Colonic mucosa (tissue), 4 donors: ENCODE measurements at places on chromosomes 7 and 10. TPM values are rescaled to one million over a fixed set of nuclear protein-coding genes. Genes with fewer than 3 reads are reported as not detected.

FFAR4 gene
- 48.2 TPM for total RNA-seq

ZNF804B gene
- total RNA-seq, result not detected

DYDC2 gene
- 1.5 TPM for total RNA-seq

PRSS37 gene
- not detected for total RNA-seq

SLC13A1 gene
- 0.40 TPM for total RNA-seq

CFAP46 gene
- not detected for total RNA-seq

OR2A5 gene
- not detected for total RNA-seq

CFAP58 gene
- total RNA-seq, result 0.11 TPM

TMEM176B gene
- 154 TPM for total RNA-seq

DOCK4 gene
- total RNA-seq, result 11.1 TPM

- no peaks in the 10 kb centered on the region for H3K4me1 ChIP-seq
- H3K36me3 ChIP-seq, result no peaks in the 10 kb centered on the region
- no peak for DNase-seq
- H3K27me3 ChIP-seq, result no peaks in the 10 kb centered on the region
- H3K27ac ChIP-seq, result no peak overlapping the region
Observed at GRCh38 chr10:72204296-72204695, 11.5 kb upstream of the ANAPC16 start.

DNA sequence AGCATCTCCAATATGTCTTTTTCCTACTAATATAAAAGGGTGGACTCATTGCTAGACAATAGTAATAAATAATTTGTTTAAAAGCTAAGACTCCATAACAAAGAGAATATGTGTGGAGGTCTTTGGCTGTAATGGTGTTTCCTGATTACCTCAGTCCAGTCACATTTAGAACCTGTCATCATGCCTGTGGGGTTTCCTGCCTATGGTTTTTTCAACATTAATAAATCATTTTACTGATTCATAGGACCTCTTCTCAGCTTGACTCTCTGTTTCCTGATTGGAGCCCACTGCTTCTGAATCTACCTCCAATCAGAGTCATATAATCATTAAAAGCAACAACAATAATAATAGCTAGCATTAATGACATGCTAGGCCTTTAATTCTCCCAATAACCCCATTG lies 52.4 kb upstream of the GNAI1 start:
- H3K4me3 ChIP-seq, result no peak overlapping the region
- H3K27ac ChIP-seq, result no peak overlapping the region
- H3K4me1 ChIP-seq, result peaks cover 4% of the 10 kb centered on the region
- no peaks in the 10 kb centered on the region for H3K36me3 ChIP-seq

DNA sequence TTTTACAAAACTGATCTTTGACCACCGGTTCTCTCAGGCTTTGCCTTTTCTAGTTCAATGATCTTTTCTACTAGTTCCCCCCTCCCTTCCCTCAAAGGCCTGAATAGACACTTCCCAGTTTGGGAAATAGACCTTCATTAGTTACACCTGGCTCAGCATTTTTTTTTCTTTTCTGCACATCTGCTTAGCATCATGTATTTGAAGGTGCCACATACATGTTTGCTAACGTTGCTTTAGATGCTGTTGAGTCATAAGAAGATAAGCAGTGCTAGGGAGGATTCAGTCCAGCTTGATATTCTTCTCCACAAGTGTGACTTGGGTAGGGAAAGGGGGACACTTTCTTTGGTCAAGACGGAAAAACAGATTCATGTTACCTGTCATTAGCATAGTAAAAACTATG lies 78.3 kb downstream of the BICC1 start:
- no peaks in the 10 kb centered on the region for H3K36me3 ChIP-seq
- no peaks in the 10 kb centered on the region for H3K4me1 ChIP-seq
- no peak overlapping the region for H3K27ac ChIP-seq
- no peak for DNase-seq
- no peaks in the 10 kb centered on the region for H3K27me3 ChIP-seq

GRCh38 chr10:22363305-22363704 lies 18.0 kb downstream of the SPAG6 start:
- H3K27ac ChIP-seq, result no peak overlapping the region
- H3K4me3 ChIP-seq, result no peak overlapping the region
- H3K27me3 ChIP-seq, result no peaks in the 10 kb centered on the region
- H3K36me3 ChIP-seq, result no peaks in the 10 kb centered on the region

- no peaks in the 10 kb centered on the region for H3K36me3 ChIP-seq
- H3K27ac ChIP-seq, result no peak overlapping the region
- no peak overlapping the region for H3K4me3 ChIP-seq
- no peaks in the 10 kb centered on the region for H3K27me3 ChIP-seq
Observed at GRCh38 chr10:125128397-125129075, 31.8 kb downstream of the CTBP2 start.

DNA sequence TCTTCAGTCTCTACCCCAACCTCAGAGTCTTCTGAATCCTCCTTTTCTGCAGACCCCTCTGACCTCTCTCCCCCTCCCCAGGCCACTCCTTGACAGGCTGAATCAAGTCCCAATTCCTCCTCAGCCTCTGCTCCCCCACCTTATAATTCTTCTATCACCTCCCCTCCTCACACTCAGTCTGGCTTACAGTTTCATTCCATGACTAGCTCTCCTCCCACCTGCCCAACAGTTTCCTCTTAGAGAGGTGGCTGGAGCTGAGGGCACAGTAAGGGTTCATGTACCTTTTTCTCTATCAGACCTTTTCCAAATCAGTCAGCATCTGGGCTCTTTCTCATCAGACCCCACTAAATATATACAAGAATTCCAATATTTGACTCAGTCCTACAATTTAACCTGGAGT lies 14.6 kb upstream of the LRRC61 start:
- no peaks in the 10 kb centered on the region for H3K36me3 ChIP-seq
- H3K27me3 ChIP-seq, result no peaks in the 10 kb centered on the region
- H3K4me1 ChIP-seq, result no peaks in the 10 kb centered on the region
- no peak overlapping the region for H3K4me3 ChIP-seq
- DNase-seq, result no peak

- no peak overlapping the region for H3K27ac ChIP-seq
- H3K4me3 ChIP-seq, result no peak overlapping the region
- DNase-seq, result no peak
- H3K36me3 ChIP-seq, result no peaks in the 10 kb centered on the region
- H3K27me3 ChIP-seq, result no peaks in the 10 kb centered on the region
Observed at GRCh38 chr10:24928163-24928562, 24.2 kb downstream of the PRTFDC1 start.

DNA sequence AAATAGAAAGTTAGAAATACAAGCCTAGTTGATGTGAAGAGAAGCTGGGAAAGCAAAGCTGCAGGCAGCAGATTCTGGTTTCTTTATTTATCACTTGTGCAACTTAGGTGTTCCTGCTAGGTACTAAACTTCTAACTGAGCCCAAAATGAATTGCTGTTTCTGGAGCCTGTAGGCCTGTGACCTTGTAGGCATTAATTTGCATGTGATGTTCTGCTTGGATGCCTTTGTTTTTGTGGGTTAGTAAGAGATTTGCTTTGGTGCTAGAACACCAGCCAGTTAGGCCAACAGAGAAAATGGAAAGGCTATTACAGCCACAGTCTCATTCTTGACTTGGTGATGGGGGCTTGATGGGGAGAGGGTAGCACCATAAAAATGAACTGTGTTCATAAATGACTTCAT lies 370.7 kb downstream of the PPP1R3A start:
- no peaks in the 10 kb centered on the region for H3K36me3 ChIP-seq
- H3K4me1 ChIP-seq, result no peaks in the 10 kb centered on the region
- no peak overlapping the region for H3K4me3 ChIP-seq
- no peaks in the 10 kb centered on the region for H3K27me3 ChIP-seq
- DNase-seq, result no peak

GRCh38 chr7:127986581-127987521 lies 44.4 kb downstream of the LRRC4 start:
- no peak for DNase-seq
- H3K4me1 ChIP-seq, result no peaks in the 10 kb centered on the region

GRCh38 chr10:110507346-110507745 lies 9.6 kb downstream of the DUSP5 start:
- H3K4me3 ChIP-seq, result no peak overlapping the region
- H3K27me3 ChIP-seq, result no peaks in the 10 kb centered on the region
- H3K27ac ChIP-seq, result no peak overlapping the region
- no peaks in the 10 kb centered on the region for H3K4me1 ChIP-seq
- no peaks in the 10 kb centered on the region for H3K36me3 ChIP-seq

- no peak overlapping the region for H3K4me3 ChIP-seq
- no peaks in the 10 kb centered on the region for H3K27me3 ChIP-seq
- no peak for DNase-seq
- no peaks in the 10 kb centered on the region for H3K36me3 ChIP-seq
Observed at GRCh38 chr10:5365928-5366327, 1.2 kb downstream of the UCN3 start.

- no peak overlapping the region for H3K4me3 ChIP-seq
- no peak overlapping the region for H3K27ac ChIP-seq
- no peak for DNase-seq
- H3K36me3 ChIP-seq, result no peaks in the 10 kb centered on the region
Observed at GRCh38 chr7:123645516-123645915, 10.2 kb upstream of the LMOD2 start.

DNA sequence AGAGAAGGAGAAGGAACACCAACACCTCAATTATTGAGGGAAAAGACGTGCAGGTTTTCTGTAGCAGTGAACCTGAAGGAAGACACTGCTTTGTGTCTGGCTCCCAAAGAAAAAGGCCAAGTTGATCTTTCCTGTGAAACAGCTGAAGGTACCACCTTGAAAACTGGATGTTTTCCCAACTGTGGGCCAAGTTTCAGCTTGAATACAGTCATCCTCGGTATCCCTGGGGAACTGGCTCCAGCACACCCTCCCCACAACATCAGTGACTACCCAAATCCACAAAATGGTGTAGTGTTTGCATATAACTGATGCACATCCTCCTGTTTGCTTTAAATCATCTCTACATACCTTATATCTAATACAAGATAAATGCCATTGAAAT lies 297.0 kb upstream of the PITRM1 start:
- peaks cover 5% of the 10 kb centered on the region for H3K4me1 ChIP-seq
- H3K27me3 ChIP-seq, result no peaks in the 10 kb centered on the region
- H3K4me3 ChIP-seq, result no peak overlapping the region
- no peak for DNase-seq

DNA sequence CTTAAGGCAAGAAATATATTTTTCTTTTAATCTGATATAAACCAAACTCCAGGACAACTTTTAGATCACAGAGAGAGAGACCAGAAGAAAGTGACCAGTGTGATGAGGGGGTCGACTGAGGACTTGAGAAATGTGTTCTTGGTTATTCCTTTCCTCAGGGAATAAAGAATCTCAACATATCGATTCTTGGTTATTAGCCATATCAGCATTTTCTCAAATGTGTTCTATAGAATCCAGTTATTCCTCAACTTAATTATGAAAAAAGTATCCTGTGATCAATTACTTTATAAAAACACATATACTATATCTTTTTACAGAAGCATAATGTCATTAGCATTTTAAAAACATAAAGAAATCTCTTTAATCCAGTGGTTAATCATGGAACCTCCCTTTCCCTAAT lies 222.1 kb upstream of the FAM3C start:
- H3K4me3 ChIP-seq, result no peak overlapping the region
- H3K4me1 ChIP-seq, result no peaks in the 10 kb centered on the region
- no peaks in the 10 kb centered on the region for H3K36me3 ChIP-seq
- no peak for DNase-seq
- no peak overlapping the region for H3K27ac ChIP-seq
- no peaks in the 10 kb centered on the region for H3K27me3 ChIP-seq

GRCh38 chr10:26715137-26715487 lies 17.6 kb downstream of the PDSS1 start:
- no peak for DNase-seq
- no peak overlapping the region for H3K4me3 ChIP-seq
- H3K27me3 ChIP-seq, result no peaks in the 10 kb centered on the region
- peak overlapping the region; percentile 86 for H3K27ac ChIP-seq
- no peaks in the 10 kb centered on the region for H3K36me3 ChIP-seq

GRCh38 chr7:81299711-81300110 lies 380.9 kb upstream of the SEMA3C start:
- no peaks in the 10 kb centered on the region for H3K27me3 ChIP-seq
- H3K4me3 ChIP-seq, result no peak overlapping the region
- H3K36me3 ChIP-seq, result no peaks in the 10 kb centered on the region
- H3K27ac ChIP-seq, result no peak overlapping the region
- H3K4me1 ChIP-seq, result no peaks in the 10 kb centered on the region
- no peak for DNase-seq
